ENCODE measurements at places on chromosomes 6 and 20.

DNA sequence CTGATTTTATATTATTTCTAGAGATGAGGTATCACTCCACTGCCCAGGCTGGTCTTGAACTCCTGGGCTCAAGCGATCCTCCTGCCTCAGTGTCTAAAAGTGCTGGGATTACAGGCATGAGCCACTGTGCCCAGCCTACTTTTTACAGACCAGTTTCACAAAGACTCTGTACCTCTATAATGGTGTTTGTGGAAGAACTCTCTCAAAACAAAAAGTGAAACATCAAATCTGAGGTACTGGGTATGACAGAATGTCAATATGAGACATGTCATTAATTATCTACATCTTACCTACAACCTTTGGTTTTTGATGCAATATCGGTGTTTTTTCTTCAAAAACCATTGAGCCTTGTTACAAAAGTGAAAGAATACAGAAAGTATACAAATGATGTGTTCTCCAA, 49.4 kb upstream of the MCM9 start:
- DNase-seq, result no peak

DNA sequence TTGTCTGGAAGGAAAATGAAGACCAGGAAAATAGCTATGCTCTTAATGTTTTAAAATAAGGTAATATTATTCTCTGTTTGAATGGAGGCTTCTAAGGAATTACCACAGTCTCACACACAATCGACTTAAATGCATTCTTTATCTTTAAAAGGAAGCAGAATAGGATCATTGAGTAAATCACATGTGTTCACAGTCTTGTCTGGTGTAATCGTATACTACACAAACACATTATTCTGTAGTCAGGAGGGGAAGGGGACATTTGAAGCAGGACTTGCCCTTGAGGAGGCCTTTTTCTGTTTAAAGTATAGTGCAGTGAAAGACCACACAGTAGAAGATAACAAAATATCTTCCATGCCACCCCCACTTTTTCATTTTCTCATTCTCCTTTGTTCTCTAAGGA, 20.6 kb upstream of the REV3L start:
- DNase-seq, result no peak

DNA sequence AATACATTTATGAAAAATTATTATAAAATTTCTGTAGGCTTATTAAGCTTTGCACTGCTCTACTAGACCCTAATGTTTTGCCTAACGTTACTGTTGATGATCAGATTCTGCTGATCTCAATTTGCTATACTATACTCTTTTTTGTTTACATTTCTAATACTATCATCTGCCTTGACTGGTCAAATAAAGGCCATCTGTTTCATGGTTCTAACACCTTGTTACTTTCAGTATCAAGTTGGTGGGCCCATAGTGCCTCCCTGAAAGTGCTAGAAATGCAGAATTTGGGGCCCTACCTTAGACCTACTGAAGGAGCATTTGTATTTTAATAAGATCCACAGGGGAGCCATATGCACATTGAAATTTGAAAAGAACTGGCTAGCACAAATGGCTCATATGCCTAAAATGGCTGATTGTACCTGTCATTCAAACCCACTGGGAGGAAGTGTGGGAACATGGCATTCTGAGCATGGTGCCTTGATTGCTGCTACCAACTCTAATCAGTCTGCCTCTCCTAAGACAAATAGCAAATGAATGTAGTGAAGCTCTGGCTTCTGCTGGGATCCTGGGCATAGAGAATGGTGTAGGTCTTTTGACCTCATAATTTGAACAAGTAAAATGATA, 199.1 kb upstream of the BTBD3 start:
- no peak for DNase-seq

DNA sequence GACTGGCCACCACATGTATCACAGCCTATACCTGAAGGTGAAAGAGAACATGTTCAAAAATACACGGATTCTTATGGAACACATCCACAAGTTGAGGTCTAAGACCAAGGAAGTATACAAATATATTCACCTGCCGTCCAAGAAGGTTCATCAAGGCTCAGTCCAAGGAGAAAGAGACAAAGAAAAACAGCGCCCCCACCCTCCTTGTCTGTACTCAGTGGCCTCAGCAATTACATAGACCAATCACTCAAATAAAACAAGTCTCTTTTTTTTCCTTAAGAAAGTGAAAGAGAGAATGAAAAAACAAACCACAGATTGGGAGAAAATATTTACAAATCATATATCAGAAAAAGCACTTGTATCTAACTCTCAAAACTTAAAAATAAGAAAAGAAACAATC, 19.5 kb downstream of the CPXM1 start:
- no peak for DNase-seq

DNA sequence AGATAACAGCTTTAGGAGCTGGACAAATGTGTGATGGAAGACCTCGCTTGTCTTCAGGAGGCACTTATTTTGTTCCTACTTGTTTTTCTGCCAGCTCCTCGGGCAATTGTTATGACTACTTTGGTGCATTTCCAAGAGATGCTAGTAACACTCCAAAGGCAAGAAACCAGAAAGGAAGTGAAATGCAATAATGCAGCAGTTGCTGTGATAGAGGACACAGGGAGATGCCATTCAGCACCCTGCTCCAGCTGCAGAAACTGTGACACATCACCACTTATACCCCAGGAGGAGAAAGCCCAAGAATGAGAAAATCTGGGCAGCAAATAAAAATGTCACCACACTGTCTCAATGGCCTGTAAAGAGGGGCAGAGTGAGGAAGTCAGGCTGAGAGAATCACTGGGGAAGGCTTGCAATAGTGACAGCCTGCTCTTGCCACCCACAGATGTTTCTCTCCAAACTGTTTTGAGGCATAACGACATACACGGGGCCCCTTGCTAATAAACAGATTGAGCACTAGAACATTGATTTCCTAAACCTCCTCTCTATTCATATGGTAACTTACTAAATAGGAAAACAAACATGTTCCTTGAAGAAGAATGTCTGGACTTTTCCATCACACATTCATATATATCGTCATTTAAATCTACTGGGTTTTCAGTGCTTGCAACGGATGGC, 231.0 kb upstream of the PRND start:
- no peak for DNase-seq

DNA sequence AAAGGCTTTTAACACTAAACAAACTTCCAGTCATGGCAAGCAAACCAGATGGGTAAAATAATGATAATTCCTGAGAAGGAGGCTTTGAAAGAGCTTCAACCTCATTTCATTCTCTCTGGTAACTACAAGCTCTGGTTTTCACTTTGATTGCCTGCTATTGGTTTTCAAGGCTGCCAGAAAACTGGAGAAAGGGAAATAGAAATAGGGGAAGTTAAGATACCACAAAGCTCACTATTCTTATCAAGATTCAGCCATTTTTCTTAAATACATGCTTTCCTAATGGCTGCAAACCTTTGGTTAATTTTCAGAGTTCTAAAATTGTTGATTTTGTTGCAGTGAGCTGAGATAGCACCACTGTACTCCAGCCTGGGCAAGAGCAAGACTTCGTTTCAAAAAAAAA, 42.5 kb upstream of the NELFCD start:
- no peak for DNase-seq

DNA sequence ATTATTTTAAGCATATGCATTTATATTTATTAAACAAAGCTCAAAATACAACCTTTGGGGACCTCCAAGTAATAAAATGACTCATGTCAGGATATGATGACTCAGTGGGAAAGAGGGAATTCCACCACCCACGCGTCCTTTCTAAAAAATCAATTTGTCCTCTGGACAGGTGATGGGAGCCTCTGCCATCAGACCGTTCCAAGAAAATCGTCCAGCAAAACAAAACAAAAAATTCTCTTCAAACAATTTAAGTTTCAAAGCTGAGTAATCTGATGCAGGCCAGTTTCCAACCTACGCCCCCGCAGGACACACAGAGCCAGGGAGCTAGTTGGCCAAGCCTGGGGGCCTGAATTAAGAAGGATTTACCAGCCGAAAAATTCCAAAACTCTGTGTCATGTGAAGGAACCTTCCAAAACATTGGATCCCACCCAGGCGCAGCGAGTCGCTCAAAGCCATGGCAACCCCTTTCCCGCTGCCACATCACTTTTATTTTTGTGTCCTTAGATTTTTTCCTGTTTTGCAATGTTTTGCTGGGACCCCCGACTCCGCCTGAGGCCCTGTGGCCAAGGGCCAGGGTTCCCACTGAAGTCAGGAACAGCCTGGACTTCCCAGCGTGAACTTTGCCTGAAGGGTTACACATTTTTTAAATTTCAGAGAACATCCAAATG, 95.3 kb downstream of the NFATC2 start:
- DNase-seq, result no peak

DNA sequence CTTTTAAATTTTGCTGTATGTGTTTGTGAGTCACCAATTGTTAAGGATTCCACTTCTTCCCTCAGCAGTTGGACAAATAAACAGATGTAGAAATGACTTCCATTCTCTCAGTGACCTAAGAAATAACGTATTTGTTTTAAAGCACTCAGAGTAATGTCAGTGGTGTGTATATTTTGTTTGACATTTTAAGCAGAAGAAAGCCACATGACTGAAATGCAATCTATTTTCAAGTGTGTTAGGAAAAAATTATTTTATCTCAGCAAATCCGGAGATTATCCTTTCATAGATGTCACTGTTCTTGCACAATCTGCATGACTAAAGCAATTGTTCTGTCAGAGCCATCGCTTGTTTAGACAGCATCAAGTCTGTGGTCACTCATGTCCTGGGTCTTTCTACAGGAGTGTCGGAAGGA, 77.1 kb downstream of the JAG1 start:
- DNase-seq, result no peak

GRCh38 chr20:49278818-49279676, 1.2 kb upstream of the ZNFX1 start:
- DNase-seq, result peak; percentile 68

GRCh38 chr6:5208057-5208456, 52.7 kb downstream of the LYRM4 start:
- no peak for DNase-seq

GRCh38 chr6:45533386-45533785, 155.7 kb upstream of the SUPT3H start:
- no peak for DNase-seq

- DNase-seq, result no peak
These were observed 16.3 kb upstream of the RFPL4B start for GRCh38 chr6:112330879-112331265.

DNA sequence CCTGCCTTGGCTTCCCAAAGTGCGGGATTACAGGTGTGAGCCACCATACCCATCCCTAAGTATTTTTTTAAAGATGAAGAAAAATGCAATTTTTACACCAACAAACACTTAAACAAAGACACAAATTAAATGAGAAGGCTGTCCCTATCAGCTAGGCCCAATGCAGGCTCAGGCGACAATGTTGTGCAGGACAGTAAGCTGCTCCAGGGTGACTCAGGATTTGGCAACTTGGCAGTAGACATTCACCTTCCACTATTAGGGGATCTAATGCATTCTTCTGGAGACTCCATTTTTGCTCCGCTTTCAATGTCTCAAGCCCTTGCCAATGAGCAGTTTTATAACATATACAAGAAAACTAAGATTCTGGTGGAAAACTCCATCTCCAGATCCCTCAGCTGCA, 19.7 kb downstream of the NDRG3 start:
- DNase-seq, result no peak

GRCh38 chr6:14286634-14287428, 169.3 kb downstream of the CD83 start:
- DNase-seq, result no peak

- DNase-seq, result no peak
These were observed 212.3 kb upstream of the ZNF217 start for GRCh38 chr20:53805895-53806384.

All from activated T-cell treated with anti-CD3 and anti-CD28 coated beads, Interleukin-2, amount 50 U/mL, for 24 hours (primary cell).